ENCODE measurements at places on chromosomes 5 and 9. TPM values are rescaled to one million over a fixed set of nuclear protein-coding genes. Genes with fewer than 3 reads are reported as not detected.

WDR38 gene
- total RNA-seq = not detected

PCDHGB3 gene
- total RNA-seq = 2.9 TPM

SOHLH1 gene
- not detected for total RNA-seq

SPINK4 gene
- not detected for total RNA-seq

CSF1R gene
- total RNA-seq = not detected

RFESD gene
- 1.2 TPM for total RNA-seq

CENPK gene
- total RNA-seq = 88.7 TPM

NUTM2G gene
- total RNA-seq = not detected

OBP2B gene
- total RNA-seq = not detected

ADRB2 gene
- 4.1 TPM for total RNA-seq

TSSK1B gene
- not detected for total RNA-seq

Data from thoracic aorta endothelial cell (primary cell).